ENCODE measurements at places on chromosomes 7 and 10. TPM values are rescaled to one million over a fixed set of nuclear protein-coding genes. Genes with fewer than 3 reads are reported as not detected.

DNA sequence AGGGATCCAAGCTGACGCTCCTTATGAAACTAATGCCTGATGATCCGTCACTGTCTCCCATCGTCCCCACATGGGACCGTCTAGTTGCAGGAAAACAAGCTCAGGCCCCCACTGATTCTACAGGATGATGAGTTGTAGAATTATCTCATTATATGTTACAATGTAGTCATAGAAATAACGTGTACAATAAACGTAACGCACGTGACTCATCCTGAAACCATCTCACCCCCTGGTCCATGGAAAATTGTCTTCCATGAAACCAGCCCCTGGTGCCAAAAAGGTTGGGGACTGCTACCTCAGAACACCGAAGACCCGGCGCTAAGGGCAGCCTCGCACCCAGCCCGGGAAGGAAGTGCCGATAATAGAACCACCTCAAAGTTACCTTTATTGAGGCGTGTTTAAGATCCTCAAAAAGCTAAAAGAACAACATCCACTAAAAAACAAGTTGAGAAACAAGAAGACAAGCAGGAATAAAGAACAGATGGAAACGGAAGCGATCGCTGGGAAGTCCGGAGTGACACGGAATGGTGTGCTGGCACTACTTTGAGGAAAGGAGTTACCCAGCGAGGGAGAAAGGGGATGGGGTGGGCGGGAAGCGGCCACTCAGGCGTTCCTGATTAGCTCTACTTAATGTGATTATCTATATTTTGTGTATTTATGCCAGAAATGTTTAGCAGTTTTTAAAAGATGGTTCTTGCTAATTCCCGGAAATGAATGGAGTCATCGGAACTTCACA, 50.1 kb upstream of the PRKAR1B start:
- no peak for DNase-seq

DNA sequence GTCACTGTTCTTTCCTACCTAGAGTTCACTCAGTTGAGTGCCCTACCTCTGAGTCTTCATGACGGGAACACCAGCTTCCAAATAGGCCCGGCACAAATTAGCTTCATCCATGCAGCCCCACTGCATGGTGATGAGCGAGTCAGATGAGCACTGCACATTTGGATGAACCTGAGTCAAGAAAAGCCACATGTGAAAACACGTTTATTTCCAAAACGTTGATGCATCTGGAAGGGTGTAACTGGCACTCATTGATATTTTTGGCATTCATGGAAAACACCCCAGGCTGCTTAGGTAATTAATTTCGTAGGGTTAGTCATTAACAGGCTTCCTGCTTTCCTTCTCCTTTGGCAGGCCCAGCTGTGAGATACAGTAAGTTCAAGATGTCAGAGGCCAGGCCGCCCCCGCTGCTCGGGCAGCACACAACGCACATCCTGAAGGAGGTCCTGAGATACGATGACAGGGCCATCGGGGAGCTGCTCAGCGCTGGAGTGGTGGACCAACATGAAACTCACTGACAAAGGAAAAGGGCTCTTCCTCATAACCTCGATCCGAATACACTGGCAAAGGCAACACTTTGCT, 725.2 kb downstream of the SUGCT start:
- peak; percentile 27 for DNase-seq

DNA sequence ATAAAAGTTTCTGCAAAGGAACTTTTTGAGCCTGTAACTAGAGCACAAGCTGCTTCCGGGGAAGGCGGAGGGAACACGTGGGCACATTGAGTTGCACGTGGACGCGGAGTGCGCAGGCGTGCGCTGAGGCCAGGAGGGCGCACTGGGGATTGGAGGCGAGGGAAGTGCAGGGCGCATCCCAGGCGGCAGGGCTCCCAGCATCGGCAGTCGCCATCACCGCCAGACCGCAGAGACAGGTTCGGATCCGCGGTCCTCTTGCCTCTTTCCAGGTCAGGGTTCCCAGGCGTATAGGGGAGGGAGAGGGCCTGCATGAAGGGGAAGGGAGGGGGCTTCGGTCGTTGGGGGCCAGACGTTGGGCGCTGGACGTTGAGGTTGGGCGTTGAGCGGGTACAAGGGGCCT, at the start of gene TDRD1:
Gene TDRD1 (plus strand): TSS at position 206 of the 400 bp plus-strand sequence. CDS start 8,479 bp downstream, outside the sequence.
- DNase-seq: peak; percentile 50

DNA sequence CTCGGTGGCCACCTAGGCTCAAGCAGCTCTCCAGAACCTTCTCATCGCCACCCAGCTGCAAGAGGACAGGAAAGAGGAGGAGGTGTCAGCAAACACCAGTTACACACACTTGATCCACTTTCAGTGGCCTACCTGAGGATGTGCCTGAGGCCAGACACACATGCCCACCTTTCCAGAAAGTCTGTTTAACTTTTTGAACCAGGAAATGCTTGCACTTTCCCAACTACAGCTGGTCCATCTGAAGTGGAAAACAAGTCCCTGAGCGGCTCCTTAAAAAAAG, 15.7 kb upstream of the CYREN start:
- no peak for DNase-seq

- DNase-seq: no peak
Observed at GRCh38 chr10:3239920-3240894, 67.6 kb upstream of the PITRM1 start.

DNA sequence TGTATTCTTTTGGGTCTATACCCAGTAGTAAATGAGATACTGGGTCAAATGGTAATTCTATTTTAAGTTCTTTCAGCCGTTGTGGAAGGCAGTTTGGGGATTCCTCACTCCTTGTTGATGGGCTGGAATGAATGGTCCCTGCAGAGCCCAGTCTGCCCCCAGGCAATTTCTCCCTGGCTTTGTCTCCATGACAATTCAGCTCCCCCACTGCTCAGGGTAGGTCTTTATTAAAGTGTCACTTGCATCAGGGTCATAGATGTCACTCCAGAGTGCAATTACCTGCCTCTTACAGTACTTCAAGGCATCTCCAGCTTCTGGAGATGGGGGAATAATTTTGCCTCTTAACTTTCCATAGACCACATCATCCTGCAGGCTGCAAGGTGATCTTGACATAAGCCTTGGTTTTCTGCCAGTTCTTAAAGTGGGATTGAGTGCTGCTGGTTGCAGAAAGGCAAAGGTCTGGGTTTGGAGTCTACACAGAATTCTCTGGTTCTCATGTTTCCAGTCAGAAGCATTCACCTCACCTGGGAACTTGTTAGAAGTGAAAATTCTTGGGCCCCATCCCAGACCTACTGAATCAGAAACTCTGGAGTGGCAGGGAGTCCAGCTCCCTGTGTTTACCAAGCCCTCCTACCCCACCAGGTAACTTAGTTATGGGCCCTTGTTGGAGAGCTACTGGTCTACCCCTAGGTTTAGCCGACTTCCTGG, 442.4 kb downstream of the GALNT17 start:
- DNase-seq: no peak

DNA sequence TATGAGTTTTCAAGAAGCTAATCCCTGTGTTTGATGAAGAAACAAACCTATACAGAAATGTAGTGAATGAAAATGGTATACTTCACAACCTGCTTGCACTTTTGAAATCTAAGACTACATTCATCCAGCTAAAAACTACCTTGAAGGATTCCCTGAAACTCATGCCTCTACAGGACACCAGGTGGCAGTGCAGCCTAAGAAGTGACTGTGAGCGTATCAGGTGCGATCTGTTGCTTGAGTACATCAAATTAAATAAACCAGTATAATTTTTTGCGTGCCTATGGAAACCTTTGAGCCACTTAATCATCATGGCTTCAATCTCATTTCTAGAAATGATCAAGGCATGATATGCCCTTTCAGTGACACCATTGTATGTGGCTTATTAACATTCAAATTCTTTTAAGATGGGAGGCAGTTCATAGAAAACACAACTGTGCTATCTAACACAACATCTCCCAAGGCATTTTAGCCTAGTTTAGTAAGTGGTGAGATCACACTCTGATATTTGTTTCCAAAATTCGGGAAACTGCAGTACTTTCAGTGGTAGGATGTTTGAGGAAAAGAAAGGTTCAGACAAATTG, 57.4 kb downstream of the PPP1R17 start:
- peak; percentile 68 for DNase-seq

DNA sequence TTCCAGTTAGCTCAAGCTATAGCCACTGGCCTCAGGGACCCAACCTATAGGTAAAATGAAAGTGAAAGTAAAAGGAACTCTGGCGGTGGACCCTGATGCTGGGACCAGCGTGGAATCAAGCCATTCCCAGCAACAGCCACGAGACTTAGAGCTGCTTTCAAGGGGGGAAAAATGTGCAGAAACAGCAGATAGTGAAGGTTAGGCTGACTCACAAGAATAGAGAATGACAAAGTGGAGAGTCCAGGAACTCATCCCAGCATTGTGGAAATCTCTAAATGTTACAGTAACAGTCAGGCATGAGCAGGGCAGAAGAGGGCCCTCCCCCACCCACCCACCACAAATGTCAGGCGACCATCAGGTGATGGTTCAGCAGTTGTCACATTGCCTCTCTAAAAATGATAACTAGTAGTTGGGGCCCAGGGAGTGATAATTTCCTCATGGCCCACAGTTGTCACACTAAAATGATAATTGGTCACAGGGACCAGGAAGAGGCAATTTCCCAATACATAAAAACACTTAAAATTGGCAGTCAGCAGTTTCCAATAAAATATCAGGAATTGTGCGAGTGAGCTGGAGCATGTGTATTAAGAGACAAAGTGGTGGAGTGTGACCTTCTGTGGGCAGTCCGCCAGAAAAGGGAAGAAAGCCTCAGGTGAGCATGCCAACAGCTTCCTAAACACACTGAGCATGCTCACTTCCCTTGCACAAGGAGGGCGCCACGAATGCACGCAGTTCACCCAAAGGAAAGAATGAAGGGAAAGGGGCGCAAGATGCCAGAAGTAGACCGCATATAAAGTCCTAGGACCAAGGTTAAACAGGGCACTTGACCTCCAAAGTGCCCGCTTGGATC, 129.8 kb upstream of the PPP1R3A start:
- no peak for DNase-seq

GRCh38 chr7:46932676-46933424, 649.1 kb downstream of the TNS3 start:
- peak; percentile 36 for DNase-seq

- peak; percentile 44 for DNase-seq
Observed at GRCh38 chr7:134755422-134756022, 23.9 kb upstream of the CALD1 start.

DNA sequence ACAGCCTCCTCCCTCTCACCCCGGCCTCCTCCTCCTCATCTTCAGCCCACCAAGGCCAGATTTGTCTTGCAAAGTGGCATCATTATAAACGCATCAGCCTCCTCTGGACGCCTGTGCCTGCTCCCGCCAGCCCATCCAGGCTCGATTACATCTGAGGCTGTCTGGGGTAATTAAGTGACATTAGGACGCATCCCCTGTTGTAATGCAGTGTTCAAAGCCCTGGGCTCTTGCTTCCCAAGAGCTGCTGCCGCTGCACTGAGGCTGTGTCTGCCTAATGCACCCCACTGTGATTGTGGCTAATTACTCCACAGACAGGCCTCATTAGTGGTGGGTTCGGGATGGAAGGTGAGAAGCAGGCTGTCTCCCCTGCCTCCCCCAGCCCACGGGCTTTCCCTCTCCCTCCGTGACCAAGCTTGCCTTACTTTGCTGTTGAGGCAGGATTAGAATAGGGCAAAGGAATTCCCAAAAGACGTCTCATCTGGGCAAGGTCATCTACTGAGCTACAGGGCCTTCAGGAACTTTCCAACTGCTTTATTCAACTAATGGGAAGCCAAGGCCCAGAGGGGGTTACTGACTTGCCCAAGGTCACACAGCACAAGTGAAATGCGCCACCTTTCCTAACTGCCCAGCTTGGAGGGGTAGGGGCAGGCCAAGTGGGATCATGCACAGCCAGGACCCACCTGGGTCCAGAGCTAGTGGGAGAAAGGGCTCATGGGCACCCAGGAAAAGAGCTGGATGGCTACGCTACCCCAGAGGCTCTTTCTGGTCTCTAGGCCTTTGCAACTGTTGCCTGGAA, 66.2 kb upstream of the PCBD1 start:
- DNase-seq: no peak

DNA sequence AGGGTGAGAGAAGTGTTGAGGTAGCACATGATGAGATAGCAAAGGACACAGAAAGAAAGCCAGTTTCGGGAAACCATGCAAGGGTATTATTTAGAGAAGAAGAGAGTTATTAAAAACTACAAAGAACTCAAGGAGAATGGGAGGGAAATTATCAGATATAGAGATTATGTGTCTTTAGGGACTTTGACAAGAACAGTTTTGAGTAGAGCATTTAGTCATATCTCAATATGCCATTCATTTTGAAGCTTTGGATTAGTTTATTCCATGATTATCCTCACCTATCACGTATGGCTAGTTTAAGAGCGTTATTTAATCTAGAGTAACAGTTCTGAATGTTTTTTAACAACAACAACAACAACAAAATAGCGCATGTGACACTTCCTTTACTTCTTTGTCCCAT, 409.4 kb downstream of the EXOC4 start:
- DNase-seq: no peak

GRCh38 chr7:17680026-17680425, 260.3 kb downstream of the SNX13 start:
- peak; percentile 33 for DNase-seq

GRCh38 chr7:142910031-142910433, 23.5 kb downstream of the TRPV5 start:
- DNase-seq: no peak

DNA sequence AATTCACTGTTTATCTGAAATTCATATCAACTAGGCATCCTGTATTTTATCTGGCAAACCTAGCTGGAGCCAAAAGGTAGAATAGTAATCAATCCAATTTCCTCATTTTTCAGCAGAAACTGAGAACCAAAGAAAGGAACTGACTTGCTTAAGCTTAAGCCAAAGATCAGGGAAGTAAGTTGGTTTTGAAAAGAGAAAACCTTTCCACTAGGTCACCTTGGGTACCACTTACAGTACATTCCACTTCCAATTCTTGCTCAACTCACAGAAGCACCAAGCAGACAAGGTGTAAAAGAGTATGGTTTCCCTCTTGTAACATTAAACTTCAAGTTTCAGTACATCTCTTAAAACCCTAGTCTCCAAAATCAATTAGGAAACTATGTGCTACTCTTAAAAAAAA, 79.6 kb downstream of the ZFAND4 start:
- DNase-seq: no peak

GRCh38 chr7:132380059-132380458, 196.2 kb downstream of the PLXNA4 start:
- peak; percentile 62 for DNase-seq

GRCh38 chr7:106484562-106484961, 176.4 kb downstream of the CCDC71L start:
- DNase-seq: no peak

- DNase-seq: no peak
Observed at GRCh38 chr7:120402079-120402767, 129.2 kb downstream of the KCND2 start.

GATA3 gene
- 1.1 TPM for total RNA-seq

ABCB1 gene
- 4.8 TPM for total RNA-seq

NEUROG3 gene
- total RNA-seq: not detected

RHEB gene
- 116 TPM for total RNA-seq

ADAM12 gene
- total RNA-seq: 0.35 TPM

GPR37 gene
- not detected for total RNA-seq

Measured in left ventricle myocardium superior (tissue), 1 donor.